ENCODE measurements at places on chromosomes 3 and 15.

- no peak for DNase-seq
These were observed 29.4 kb upstream of the WNT5A start for GRCh38 chr3:55516392-55517030.

- no peak for DNase-seq
These were observed 175.2 kb upstream of the SOX14 start for GRCh38 chr3:137588871-137589270.

DNA sequence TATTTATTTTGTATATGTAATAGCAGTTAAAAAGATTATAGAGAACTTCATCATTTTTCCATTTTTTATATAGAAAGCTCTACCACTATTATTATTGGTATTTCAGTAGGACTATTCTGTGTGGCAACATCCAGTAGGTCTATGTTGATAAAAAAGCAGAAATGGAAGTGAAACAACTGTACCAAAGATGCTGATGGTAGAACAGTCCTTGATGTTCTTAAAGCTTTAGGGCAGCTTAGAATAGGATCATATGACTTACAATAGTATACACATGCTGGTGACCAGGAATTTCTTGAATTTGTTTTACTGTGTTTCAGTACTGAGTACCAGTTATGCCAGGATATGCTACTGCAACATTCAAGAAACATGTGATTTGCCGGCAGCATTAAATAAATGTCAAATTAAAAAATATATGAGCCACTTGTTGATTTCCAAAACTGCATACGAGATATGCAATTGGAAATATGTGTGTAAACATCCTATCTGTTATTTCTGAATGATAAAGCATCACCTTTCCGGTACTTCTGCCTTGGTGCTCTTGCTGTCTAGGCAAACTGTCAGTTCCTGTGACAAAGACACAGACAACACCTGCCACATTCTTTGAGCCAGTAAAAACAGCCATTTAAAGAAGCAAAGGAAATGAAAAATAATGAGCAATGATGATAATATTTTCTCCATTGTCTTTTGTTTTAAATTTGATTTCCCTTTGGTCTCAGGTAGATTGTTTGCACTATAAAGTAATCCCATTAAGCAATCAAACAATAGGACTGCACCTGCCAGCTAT lies 649.2 kb downstream of the ZPLD1 start:
- no peak for DNase-seq

- no peak for DNase-seq
These were observed 232.7 kb downstream of the MECOM start for GRCh38 chr3:169430707-169431404.

GRCh38 chr3:119738741-119739140 lies 35.9 kb downstream of the CFAP91 start:
- no peak for DNase-seq

- no peak for DNase-seq
These were observed 37.9 kb downstream of the IL20RB start for GRCh38 chr3:136995652-136996051.

DNA sequence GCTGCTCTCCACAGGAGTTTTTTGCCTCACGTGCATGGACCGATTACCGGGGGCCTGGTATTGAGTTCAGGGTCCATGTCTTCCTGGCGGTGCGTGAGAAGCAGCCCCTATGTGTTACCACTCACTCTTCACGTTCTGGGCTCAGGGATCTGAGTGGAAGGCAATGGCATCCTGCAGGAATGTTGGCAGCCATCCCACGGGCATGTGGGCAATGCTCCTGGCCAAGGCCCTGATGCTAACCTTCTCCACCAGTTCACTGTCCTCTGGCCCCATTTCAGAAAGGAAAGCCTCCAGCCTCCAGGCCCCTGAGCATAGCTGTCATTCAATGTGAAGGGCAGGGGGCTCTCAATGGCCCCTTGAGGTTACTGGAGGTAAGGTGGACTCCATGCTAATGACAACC lies 43.0 kb upstream of the KY start:
- no peak for DNase-seq

GRCh38 chr3:58116161-58116955 lies 94.4 kb downstream of the DNASE1L3 start:
- DNase-seq, result no peak

DNA sequence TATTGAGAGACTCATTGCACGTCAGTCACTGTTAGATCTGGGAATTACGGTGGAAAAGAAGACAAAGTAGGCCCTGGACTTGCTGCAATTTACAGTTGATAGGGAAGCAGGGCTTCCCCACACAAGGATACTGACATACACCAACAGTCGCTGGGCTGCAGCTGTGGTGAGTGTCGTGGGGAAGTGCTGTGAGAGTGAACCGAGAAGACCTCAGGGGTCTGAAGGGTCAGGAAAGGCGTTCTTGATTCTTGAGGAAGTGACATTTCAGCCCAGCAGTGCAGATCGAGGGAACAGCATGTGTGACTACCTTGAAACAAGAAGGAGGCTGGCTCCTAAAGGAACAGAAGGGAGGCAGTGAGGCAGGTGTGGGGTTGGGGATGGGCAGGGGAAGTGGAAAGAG lies 22.5 kb downstream of the MYZAP start:
- no peak for DNase-seq

GRCh38 chr3:5297895-5298294 lies 110.4 kb downstream of the EDEM1 start:
- no peak for DNase-seq

DNA sequence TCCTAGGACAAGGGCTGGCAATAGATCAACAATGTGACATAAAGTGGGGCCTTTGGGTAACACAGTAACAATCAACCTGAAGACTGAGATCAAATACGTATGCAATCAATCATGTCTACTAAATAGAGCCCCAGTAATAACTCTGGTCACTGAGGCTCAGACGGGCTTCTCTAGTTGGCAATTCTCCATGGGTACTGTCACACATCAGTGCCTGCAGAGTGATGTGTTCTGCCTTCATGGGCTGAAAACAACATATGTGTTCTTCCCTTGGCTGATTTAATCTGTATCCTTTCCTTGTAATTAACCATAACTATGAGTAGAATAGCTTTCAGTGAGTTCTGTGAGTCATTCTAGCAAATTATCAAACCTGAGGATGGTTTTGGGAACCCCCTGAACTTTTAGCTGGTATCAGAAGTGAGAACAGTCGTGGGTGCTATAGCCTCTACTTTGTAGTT lies 113.6 kb downstream of the TMCO5A start:
- no peak for DNase-seq

GRCh38 chr3:182621435-182622240 lies 171.7 kb upstream of the ATP11B start:
- no peak for DNase-seq

- no peak for DNase-seq
These were observed 585.3 kb upstream of the BCHE start for GRCh38 chr3:166422556-166422955.

- no peak for DNase-seq
These were observed 2.8 kb upstream of the PLXNB1 start for GRCh38 chr3:48432411-48433371.

GRCh38 chr3:153319705-153320554 lies 157.9 kb downstream of the RAP2B start:
- DNase-seq, result no peak

DNA sequence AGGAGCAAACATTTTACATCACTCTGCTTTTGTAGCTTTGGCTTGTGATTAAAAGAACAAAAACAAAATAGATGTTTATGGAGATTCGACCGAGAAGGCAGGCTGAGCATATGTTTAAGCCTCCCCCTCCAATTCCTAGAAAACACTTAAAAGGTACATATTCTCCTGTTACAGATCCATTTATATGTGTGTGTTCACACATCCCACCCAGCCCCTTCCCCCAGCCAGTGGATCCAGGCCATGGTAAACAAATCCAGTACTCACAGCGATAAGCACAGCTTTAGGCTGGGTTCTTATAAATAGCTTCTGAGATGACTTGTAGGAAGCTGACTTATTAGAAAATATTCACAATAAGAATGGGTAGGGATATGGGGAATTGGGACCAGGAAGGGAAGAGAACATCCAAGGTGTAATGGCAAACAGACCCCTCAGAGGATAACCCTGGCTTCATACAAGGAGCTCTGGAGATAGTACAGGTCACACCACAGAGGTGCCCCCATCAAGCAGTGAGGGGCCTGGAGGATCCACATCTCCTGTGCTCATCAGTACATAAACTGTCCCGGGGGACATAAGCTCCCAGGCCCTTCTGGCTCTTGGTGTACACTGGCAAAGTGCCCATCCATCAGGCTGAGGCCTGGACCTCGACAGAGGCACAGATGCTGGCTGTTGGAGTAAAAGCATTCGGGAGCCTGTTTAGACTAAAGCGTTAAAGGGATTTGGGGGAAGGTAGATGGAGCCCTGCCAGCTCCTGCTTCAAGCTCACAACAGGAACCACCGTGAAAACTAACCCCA lies 70.0 kb upstream of the UBE2E1 start:
- no peak for DNase-seq

- no peak for DNase-seq
These were observed at the start of gene LRRFIP2 for GRCh38 chr3:37174532-37175126. Gene LRRFIP2 (minus strand): TSS chr3:37174582. CDS start chr3:37148983, 25,599 bp downstream.

DNA sequence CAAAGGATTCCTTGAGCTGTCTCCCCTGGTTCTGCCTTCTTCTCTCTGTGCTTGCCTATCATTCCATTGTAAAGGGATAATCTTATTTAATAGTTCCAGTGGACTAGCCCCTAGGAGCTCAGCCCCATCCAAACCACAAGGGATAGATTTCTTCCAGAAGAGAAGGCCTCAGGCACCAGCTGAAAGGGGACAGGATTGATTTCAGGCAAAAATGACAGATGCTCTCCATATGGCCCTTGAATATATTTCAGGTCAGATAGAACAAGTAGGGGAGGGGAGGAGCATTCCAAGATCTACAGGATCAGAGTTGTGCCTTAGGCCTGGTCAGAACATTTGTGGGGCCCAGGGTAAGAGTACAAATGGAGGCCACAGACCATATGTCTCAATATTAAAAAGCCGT lies 85.3 kb downstream of the RPLP1 start:
- DNase-seq, result no peak

DNA sequence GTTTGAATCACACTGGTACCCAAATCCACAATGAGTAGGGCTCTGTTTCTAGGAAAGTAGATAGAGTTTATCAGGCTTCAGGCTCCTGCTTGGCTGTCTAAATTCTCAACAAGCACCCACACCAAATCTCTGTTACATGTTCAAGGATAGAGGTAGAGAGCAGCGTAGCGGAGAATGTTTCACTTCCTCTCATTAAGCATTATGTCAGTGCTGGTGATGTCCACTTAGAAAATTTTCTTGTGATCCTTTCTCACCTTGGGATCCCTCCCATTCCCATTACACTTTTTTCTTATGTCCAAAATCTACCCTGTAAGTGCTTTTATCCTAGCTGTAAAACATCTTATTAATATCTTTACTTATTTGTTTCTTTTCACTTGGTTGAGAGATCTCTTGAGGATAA lies 34.7 kb upstream of the GCSAM start:
- no peak for DNase-seq

DNA sequence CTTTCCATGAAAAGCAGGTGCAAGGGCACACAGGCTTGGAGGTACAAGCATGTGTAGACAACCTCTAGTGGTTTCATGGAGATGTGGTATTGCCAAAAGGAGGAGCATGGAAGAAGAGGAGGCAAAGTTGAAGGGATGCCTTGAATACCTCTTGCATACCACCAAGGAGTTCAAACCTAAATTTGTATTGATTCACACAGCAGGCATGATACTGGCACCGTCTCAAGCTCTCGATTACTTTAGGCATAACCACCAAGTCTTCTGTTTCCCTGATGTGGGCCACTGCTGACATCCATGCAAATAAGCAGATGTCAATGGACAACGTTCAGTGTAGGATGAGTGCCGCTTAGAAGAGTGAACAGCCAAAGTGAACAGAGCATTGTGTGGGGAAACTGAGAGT lies 87.1 kb downstream of the SCN11A start:
- no peak for DNase-seq

DNA sequence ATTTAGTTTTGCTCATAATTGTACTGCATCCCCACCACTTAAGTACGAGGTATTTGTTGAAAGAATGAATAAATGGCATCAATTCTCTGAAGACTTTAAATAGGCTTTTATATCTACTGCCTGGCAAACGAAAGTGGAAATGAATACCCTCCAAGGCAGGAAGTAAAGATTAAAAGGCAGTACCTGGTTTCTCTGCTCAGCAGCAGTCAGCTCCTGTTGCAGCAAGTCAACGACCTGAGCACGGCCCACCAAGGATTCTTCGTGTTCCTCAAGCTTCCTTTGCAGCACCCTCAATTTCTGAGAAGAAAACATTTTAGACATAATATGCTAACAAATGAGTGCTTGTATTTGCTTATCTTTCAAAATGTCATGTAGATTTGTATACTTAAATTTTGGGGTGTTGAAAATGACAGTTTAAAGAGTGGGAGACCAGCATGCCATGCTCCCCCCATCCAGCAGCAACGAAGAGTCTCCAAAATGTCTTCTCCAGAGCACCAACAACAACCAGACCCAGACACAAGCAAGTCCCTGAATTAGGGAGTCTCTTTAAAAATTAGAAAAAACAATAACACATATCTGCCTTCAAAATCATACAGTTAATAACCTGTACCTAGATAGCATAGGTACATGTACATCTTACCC lies 31.2 kb downstream of the GOLGB1 start:
- DNase-seq, result no peak

GRCh38 chr15:36469311-36469966 lies 110.0 kb upstream of the CDIN1 start:
- DNase-seq, result no peak

GRCh38 chr15:71782422-71783165 lies 27.8 kb upstream of the NR2E3 start:
- DNase-seq, result no peak

- DNase-seq, result no peak
These were observed 157.2 kb downstream of the DCLK3 start for GRCh38 chr3:36606871-36607765.

DNA sequence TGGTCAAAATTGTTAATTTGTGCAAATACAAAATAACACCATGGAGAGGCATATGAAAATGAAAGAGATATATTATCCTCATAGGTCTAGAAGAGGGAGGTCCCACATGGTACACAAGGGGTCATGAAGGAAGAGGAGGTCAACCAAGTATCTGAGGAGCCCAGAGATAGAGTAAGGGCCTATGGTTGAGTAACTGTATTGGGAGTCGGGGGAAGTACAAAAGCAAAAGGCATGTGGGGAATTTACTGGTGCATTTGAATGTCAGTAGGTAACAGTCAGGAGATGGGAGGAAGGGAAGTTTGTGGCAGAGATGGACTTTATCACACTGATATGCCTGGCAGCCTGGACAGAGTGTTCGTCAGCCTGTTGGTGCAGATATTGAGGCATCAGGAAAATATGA lies 1113.7 kb downstream of the OTOL1 start:
- no peak for DNase-seq

DNA sequence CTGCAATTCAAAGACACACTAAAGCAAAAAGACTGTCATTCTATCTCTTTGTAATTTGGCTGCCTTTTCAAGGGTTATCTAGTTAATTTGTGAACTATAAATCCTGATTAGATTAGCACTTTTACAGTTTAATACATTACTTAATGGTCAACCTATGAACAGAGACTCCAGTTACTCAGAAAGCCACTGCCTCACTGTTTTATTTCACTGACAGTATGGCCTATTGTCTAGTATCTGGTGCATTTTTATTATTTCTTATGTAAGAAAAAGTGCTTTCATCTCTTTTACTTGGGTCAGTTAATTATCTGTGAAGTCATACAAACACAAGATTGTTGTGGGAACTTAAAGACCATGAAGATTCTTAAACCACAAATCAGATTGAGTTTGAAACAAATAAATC lies 133.8 kb downstream of the ZBBX start:
- no peak for DNase-seq

GRCh38 chr15:66838671-66839239 lies 136.7 kb downstream of the SMAD6 start:
- no peak for DNase-seq

Measured in stimulated activated CD4-positive, alpha-beta T cell treated with anti-CD3 and anti-CD28 coated beads, Interleukin-4, amount 100 ng/mL, for 4 hours (primary cell).